Activated CD8-positive, alpha-beta memory T cell treated with anti-CD3 and anti-CD28 coated beads, Interleukin-2, amount 10 ng/mL, durations not matched to agents 7 days and 5 days (primary cell): ENCODE measurements at places on chromosomes 5 and 9. TPM values are rescaled to one million over a fixed set of nuclear protein-coding genes. Genes with fewer than 3 reads are reported as not detected.

The IL3 gene
- total RNA-seq, result 0.47 TPM

The DMGDH gene
- 0.70 TPM for total RNA-seq

The IER5L gene
- total RNA-seq, result 4.9 TPM

The PCDHB15 gene
- total RNA-seq, result not detected

The STK32A gene
- total RNA-seq, result not detected

The FOXD4L4 gene
- 0.09 TPM for total RNA-seq

The C5orf58 gene
- total RNA-seq, result not detected

The GFI1B gene
- not detected for total RNA-seq

The KIF12 gene
- not detected for total RNA-seq

The SPAG8 gene
- 1.2 TPM for total RNA-seq

The IL5 gene
- total RNA-seq, result 20.0 TPM

The ANGPTL2 gene
- total RNA-seq, result not detected

The ACTBL2 gene
- not detected for total RNA-seq

The KIAA0825 gene
- total RNA-seq, result 2.7 TPM

The LCN2 gene
- total RNA-seq, result not detected

The HRH2 gene
- total RNA-seq, result 21.4 TPM

The TEK gene
- not detected for total RNA-seq

The PHF24 gene
- total RNA-seq, result not detected

The BTNL8 gene
- 1.7 TPM for total RNA-seq

The OR1K1 gene
- total RNA-seq, result not detected

The HTR4 gene
- not detected for total RNA-seq

The ALDH7A1 gene
- 2.8 TPM for total RNA-seq

The LEAP2 gene
- 6.0 TPM for total RNA-seq

The ZCCHC9 gene
- 30.6 TPM for total RNA-seq

The SLC22A5 gene
- total RNA-seq, result 3.9 TPM

The CD72 gene
- total RNA-seq, result 11.4 TPM

The PCDHGB6 gene
- not detected for total RNA-seq

The FNIP1 gene
- 25.5 TPM for total RNA-seq

The MARCOL gene
- total RNA-seq, result not detected

The ANKRD18A gene
- total RNA-seq, result 0.19 TPM

The PRDM9 gene
- total RNA-seq, result not detected

The SCGB3A1 gene
- total RNA-seq, result not detected

The LAMC3 gene
- not detected for total RNA-seq

The C9 gene
- not detected for total RNA-seq

The QRFP gene
- not detected for total RNA-seq

The ELOVL7 gene
- 0.44 TPM for total RNA-seq

The ITK gene
- total RNA-seq, result 209 TPM

The EIF4EBP3 gene
- 7.4 TPM for total RNA-seq

The ECSCR gene
- total RNA-seq, result 0.28 TPM

The SIMC1 gene
- 24.6 TPM for total RNA-seq

The SH2D3C gene
- 87.8 TPM for total RNA-seq

The RARS1 gene
- total RNA-seq, result 81.5 TPM

The GDNF gene
- not detected for total RNA-seq

The IL9 gene
- total RNA-seq, result not detected

The SETX gene
- total RNA-seq, result 70.5 TPM

The PDGFRB gene
- total RNA-seq, result 53.3 TPM

The EFNA5 gene
- not detected for total RNA-seq

The SLC34A3 gene
- not detected for total RNA-seq

The CCL21 gene
- not detected for total RNA-seq

The TXNDC8 gene
- total RNA-seq, result not detected

The FGFR4 gene
- total RNA-seq, result 0.29 TPM

The WDR38 gene
- not detected for total RNA-seq
